ENCODE measurements at places on chromosomes 12 and 14. TPM values are rescaled to one million over a fixed set of nuclear protein-coding genes. Genes with fewer than 3 reads are reported as not detected.
A peak's percentile ranks its signal among the peaks of the same experiment; 100 is the strongest.

DNA sequence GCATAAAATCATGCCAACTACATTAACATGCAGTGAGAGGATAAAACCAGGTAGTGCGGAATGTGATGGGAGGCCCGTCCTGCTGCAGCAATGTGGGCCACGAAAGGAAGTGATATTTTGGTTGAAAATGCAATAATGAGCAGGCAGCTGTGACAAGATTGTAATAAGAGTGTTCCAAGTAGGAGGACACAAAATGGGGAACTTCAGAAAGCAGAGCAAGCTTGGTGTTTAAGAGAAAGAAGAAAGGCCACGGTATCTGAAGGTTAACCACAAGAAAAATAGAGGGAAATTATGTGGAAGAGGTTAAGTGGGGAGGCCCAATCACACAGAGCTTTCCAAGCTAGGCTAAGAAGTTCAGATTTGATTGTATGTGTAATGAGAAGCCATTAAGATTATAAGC lies 34.3 kb downstream of the OVCH1 start:
- H3K27me3 ChIP-seq, result no peaks in the 10 kb centered on the region
- no peaks in the 10 kb centered on the region for H3K4me1 ChIP-seq
- H3K4me3 ChIP-seq, result no peak overlapping the region
- no peaks in the 10 kb centered on the region for H3K36me3 ChIP-seq
- no peak for DNase-seq
- H3K27ac ChIP-seq, result no peak overlapping the region

GRCh38 chr14:83019744-83020414 lies 1486.2 kb upstream of the SEL1L start:
- no peaks in the 10 kb centered on the region for H3K27me3 ChIP-seq
- no peaks in the 10 kb centered on the region for H3K36me3 ChIP-seq

- H3K27ac ChIP-seq, result no peak overlapping the region
- H3K36me3 ChIP-seq, result no peaks in the 10 kb centered on the region
- H3K4me1 ChIP-seq, result peaks cover 7% of the 10 kb centered on the region
- peaks cover 1% of the 10 kb centered on the region for H3K27me3 ChIP-seq
These were observed 12.6 kb upstream of the OR8S1 start for GRCh38 chr12:48512855-48513254.

GRCh38 chr12:58966939-58967338 lies 46.6 kb upstream of the LRIG3 start:
- H3K4me1 ChIP-seq, result no peaks in the 10 kb centered on the region
- H3K27ac ChIP-seq, result no peak overlapping the region
- H3K36me3 ChIP-seq, result no peaks in the 10 kb centered on the region
- no peak for DNase-seq
- H3K27me3 ChIP-seq, result no peaks in the 10 kb centered on the region
- H3K4me3 ChIP-seq, result no peak overlapping the region

DNA sequence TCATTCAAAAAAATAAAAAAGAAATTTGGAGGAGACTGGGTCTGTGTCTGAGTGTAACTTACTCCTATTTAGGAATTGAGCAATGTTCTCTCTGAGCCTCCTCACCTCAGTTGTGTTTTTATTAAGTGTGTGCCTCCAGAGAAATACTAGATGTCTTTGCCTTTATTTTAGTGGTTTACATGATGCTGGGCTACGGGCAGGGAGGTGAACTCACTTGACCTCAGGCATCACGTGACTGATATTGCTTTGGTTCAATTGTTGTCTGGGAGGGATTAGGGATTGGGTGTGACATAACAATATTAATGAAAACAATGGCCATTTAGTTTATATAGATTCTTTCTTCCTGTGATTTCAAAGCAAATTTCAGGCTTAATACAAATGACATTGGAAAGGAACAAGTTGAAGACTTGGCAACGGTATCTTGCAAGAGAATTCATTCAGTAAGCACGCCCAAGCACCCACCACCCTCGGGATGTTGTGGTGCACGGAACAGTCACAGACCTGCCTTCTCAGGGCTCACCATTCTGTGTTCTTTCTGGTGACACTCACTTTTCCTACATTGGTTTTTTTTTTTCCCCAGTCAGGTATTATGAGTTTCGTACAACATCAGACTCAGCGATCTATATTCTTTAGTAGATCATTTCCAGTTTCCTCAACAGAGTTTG lies 77.5 kb downstream of the BMP4 start:
- H3K4me1 ChIP-seq, result no peaks in the 10 kb centered on the region
- H3K4me3 ChIP-seq, result no peak overlapping the region
- no peak overlapping the region for H3K27ac ChIP-seq
- H3K27me3 ChIP-seq, result peaks cover 4% of the 10 kb centered on the region
- no peaks in the 10 kb centered on the region for H3K36me3 ChIP-seq
- no peak for DNase-seq

GRCh38 chr12:12599750-12600643 lies 11.7 kb upstream of the CREBL2 start:
- H3K36me3 ChIP-seq, result no peaks in the 10 kb centered on the region
- no peak for DNase-seq
- no peaks in the 10 kb centered on the region for H3K4me1 ChIP-seq
- H3K27ac ChIP-seq, result no peak overlapping the region

- H3K4me3 ChIP-seq, result no peak overlapping the region
- no peak for DNase-seq
- no peak overlapping the region for H3K27ac ChIP-seq
- no peaks in the 10 kb centered on the region for H3K4me1 ChIP-seq
These were observed 311.1 kb upstream of the DIO2 start for GRCh38 chr14:80522411-80522810.

- no peaks in the 10 kb centered on the region for H3K27me3 ChIP-seq
- H3K36me3 ChIP-seq, result peaks cover 27% of the 10 kb centered on the region
- DNase-seq, result peak; percentile 93
- peak overlapping the region; percentile 99 for H3K27ac ChIP-seq
- peak overlapping the region; percentile 92 for H3K4me3 ChIP-seq
These were observed 717 bp downstream of the ORAI1 start for GRCh38 chr12:121626853-121627640.

DNA sequence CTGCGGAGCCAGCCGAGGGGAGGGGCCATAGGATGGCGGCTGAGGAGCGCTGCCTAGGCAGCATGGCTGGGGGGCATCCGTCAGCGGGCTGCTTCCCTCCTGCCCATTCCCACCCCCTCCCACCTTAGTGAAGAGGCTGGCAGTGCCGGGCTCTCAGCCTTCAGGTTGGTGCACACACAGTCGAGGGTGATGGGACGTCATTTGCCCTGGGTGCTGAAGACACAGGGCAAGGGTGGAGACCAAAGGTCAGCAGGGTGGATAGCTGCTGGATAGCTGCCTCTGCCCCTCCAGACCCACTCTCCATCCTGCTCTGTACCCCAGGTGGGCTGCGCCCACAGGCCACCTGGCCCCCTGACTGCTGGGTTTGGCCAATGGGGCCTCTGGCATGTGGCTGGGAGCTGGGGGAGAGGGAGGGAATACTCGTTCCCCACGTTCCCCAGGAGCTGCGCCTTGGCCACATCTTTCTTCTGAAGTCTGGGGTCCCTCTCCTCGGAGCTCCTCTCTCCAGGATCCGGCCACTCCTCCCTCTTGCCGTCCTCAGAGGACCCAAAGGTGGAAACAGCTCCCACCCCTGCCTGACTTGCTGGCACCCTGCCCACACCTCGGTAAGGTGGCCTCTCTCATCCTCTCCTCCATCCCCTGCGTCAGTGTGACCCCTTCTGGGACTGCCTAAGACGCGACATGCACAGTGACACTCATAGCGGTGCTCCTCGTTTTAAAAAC lies 11.2 kb upstream of the CDC42BPB start:
- H3K27ac ChIP-seq, result no peak overlapping the region
- H3K36me3 ChIP-seq, result no peaks in the 10 kb centered on the region
- no peak overlapping the region for H3K4me3 ChIP-seq
- DNase-seq, result no peak
- no peaks in the 10 kb centered on the region for H3K4me1 ChIP-seq

DNA sequence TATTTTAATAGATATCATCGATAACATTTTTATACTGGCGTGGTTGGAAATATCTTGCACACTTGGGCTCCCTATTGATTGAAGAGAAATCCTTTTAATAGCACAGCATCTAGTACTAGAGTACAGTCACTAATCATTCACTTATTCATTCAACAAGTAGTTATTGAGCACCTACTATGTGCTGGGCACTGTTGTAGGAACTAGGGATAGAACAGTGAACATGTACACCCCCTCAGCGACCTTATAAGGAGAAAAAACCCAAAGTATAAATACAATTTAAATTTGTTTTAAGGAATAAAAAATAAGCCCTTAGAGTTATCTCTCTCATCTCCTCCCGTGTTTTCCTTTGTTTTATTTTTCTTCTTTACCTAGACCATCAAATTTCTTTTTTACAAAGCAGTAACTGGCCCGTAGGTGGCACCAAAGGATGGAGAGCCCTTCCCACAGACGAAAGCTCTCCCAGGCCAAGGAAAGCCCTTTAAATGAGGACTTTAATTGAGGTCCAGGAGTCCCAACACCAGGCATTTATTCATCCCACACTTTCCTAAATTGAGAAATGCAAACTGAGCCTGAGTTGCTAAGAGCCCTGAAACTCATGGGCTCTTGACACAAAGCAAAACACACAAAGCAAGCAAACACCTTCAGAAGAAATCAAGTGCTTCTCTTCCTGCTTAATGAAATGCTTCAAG lies 29.0 kb downstream of the PEBP1 start:
- H3K27ac ChIP-seq, result peak overlapping the region; percentile 30
- H3K27me3 ChIP-seq, result no peaks in the 10 kb centered on the region
- peaks cover 21% of the 10 kb centered on the region for H3K36me3 ChIP-seq

CSRP2 gene
- total RNA-seq, result 0.41 TPM

CD27 gene
- total RNA-seq, result 39.3 TPM

B3GNT4 gene
- total RNA-seq, result 2.3 TPM

CLEC4A gene
- total RNA-seq, result 1.2 TPM
